Fibroblast of mammary gland (primary cell): ENCODE measurements at places on chromosomes 13 and 19.
A peak's percentile ranks its signal among the peaks of the same experiment; 100 is the strongest.

GRCh38 chr19:43430976-43431375 is 16.3 kb downstream of the TEX101 start:
- no peak for DNase-seq

GRCh38 chr19:39544226-39544903 is 4.4 kb upstream of the EID2 start:
- peak; percentile 27 for DNase-seq

DNA sequence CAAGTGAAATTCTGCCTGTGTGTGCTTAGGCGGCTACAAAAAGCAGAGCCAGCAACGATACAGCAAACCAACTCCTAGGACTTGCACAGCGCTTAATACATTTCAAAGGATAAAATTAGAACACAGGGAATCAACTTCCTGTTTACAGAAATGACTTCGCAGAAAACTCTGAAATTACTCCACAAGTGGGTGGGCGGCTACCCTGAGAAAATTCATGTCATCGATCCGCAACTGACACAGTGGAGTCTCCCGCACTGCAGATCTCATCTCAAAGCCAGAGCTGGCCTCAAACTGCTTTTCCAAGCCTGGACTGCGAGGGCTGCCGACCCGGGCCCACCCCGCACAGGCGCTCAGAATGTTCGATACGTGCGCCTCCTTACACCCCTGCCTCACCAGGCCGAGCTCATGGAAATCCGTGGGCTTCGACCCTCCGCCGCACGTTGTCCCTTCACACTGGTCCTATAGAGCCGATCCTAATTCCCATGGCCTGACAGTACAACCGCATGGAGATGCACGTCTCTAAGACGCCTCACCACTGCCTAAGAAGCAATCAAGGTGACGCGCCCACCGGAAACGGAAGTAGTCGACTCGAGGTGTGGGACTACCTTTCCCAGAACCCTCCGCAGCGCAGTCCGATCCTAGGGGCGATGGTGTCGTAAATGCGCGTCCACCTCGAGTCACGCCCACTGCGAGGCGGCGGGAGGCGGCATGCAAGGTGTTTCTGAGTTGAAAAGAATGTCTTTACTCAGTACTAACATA is at the start of gene ZNF229:
ZNF229 (minus strand) TSS at position 557 of the 759 bp plus-strand sequence. CDS start 5,625 bp downstream, outside the sequence.
- peak; percentile 93 for DNase-seq

DNA sequence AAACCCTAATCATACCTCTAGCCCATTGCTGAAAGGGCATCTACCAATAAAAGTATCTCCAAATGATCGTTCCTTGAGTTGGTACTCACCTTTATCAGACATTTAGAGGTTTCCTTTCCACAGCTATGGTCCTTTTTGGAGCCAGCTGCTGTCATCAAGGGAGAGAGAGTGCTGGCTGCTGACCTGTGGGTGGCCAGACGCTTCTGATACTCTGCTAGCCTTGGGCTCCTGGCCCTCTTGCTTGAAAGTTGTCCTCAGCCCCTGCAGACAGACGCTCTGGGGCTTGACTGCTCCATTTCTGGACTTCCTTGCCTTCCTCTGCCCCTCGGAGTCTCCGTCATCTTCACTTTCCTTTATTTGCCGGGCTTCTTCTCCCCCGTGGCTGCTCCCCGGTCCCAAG is 499.1 kb downstream of the DIAPH3 start:
- no peak for DNase-seq

- no peak for DNase-seq
Observed at GRCh38 chr13:76693086-76693485, 193.1 kb downstream of the KCTD12 start.

- no peak for DNase-seq
Observed at GRCh38 chr13:76883236-76883635, 3.0 kb downstream of the KCTD12 start.

DNA sequence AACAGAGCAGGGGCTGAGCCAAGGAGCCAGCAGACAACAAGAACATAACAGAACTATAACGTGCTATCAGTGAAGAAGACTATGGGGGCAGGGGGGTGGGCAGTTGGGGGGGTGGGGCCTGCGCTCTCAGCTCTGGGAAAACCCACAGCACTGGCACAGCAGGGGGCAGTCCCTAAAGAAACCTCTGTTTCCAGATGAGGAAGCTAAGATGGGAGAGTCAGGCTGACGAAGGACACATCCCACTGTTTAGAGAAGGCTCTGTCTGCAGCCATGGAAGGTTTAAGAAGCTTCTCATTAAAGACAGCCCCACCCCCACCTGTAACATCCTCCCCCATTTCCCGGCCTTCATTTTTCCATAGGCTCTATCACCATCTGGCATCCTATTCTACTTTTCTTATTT is 7.1 kb upstream of the DOCK9 start:
- DNase-seq: no peak

GRCh38 chr13:74015137-74015536 is 119.1 kb downstream of the KLF12 start:
- peak; percentile 35 for DNase-seq

- peak; percentile 79 for DNase-seq
Observed at GRCh38 chr13:94020833-94021232, 458.6 kb downstream of the DCT start.

GRCh38 chr13:101915331-101915730 is 462.9 kb downstream of the ITGBL1 start:
- no peak for DNase-seq

DNA sequence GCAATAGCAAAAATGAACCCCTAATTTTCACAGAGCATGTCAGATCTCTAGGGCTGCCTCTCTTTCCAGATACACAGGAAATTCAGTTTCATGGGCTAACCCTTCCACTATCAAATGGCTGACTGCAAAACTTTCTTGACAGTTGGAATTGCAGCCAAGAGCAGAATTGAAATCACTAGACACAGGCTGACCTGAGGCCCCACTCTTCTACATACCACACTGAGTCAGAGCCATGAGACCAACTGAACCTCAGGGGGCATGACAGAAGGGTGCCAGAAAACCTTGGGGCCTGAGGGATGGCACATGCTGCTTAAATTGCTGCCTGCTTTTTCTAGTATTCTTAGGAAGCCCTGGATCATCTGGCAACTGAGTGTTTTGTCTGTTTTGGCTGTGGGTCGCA is 1.7 kb upstream of the DLEU7 start:
- peak; percentile 7 for DNase-seq

- no peak for DNase-seq
Observed at GRCh38 chr19:42394751-42395150, 4.7 kb upstream of the CNFN start.

DNA sequence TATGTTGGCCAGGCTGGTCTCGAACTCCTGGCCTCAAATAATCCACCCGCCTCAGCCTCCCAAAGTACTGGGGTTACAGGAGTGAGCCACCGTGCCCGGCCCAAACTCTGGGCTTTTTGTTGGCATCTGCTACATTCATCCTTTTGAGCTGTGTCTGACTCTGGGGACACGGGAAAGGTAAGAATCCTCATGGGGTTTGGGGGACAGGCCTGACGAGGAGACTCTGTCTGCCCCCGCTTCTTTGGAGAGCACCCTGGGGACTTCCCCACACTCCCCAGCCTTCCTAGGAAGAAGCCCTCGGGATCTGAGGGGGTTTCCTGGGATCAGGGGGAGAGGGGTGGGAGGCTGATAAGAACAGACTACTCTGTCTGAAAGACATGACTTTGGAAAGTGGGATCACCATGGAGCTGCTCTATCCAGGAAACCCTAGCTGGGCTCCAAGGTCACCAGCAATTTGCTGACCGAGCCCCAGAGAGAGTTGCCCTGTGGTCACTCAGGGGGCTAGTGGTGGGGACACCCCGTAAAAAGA is 8.1 kb upstream of the FCER2 start:
- no peak for DNase-seq

GRCh38 chr13:27536361-27537101 is 83.8 kb downstream of the LNX2 start:
- no peak for DNase-seq

- DNase-seq: peak; percentile 64
Observed at GRCh38 chr13:86563308-86563707, 764.1 kb upstream of the SLITRK6 start.

- no peak for DNase-seq
Observed at GRCh38 chr19:12596927-12597548, 13.6 kb downstream of the ZNF490 start.

- DNase-seq: no peak
Observed at GRCh38 chr13:51549050-51549449, 35.2 kb upstream of the WDFY2 start.

GRCh38 chr13:99311137-99311536 is 3.9 kb upstream of the GPR183 start:
- peak; percentile 78 for DNase-seq

- DNase-seq: peak; percentile 67
Observed at GRCh38 chr13:43363156-43363953, 340.0 kb downstream of the DNAJC15 start.

GRCh38 chr19:8240274-8241229 is 31.4 kb downstream of the CERS4 start:
- peak; percentile 93 for DNase-seq

- no peak for DNase-seq
Observed at GRCh38 chr19:49896863-49897621, at the start of gene IL4I1. IL4I1 (minus strand) TSS chr19:49896887; CDS start chr19:49896160, 727 bp downstream.

DNA sequence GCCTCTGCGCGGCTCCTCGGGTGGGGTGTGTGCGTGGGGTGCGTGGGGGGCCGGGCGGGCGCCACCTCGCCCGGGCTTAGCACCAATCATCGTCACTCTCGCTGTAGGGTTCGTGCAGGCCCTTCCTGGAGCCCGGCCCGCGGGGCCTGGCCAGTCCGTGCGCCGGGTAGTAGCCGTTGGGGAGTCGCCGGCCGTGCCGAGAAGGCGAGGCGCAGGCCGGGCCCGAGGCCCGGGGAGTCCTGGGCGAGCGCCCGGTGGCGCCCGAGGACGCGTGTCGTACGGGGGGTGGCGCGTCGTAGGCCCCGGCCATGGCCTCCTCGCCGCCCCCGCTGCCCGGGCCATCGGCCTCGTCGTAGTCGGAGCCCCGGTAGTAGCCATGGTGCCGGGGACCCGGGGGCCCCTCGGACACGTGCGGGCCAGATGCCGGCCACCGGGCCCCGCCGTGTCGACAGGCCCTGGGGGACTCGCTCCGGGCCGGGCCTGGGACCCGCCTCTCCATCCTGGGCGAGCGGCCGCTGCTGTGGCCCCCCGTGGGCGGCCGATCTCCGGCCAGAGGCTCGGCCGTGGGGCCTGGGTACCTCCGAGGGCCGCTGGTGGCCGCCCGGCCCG is 57.1 kb downstream of the IER2 start:
- peak; percentile 50 for DNase-seq

- no peak for DNase-seq
Observed at GRCh38 chr19:33654840-33655508, 33.2 kb downstream of the CHST8 start.

DNA sequence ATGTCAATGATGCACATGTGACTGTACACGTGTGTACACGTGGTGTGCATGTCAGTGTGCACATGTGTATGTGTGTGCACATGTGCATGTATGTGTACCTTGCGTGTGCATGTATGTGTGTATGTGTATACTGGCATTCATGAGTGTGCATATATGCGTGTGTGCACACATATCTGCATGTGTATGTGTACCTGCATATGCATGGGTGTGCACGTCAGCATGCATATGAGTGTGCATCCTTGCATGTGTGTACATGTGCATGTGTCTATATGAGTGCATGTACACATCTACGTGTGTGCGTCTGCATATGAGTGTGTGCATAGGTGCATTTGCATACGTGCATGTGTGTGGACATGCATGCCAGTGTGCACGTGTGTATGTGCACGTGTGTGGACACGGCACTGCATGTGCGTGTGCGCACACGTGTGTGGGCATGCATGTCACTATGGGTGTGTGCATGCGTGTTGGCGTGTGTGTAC is 48.5 kb downstream of the GADD45B start:
- no peak for DNase-seq

GRCh38 chr13:78326633-78327032 is 276.7 kb downstream of the POU4F1 start:
- peak; percentile 23 for DNase-seq

GRCh38 chr19:5687360-5688198 is 2.5 kb upstream of the RPL36 start:
- DNase-seq: no peak

DNA sequence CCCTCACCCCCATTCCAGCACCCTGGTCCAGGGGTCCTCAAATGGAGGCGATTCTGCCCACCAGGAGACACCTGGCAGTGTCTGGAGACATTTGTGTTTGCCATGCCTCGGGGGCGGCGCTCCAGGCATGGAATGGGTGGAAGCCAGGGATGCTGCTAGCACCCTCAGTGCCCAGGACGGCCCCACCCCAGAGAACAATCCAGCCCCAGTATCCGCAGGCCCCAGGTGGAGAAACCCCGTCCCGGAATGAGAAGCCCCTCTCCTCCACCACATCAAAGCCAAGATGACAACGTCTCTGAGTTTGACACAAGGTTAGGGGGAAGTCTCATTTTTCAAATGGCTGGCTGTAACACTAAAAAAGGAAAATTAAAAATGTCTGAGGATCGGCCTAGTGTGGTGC is 68.5 kb downstream of the INSR start:
- no peak for DNase-seq

DNA sequence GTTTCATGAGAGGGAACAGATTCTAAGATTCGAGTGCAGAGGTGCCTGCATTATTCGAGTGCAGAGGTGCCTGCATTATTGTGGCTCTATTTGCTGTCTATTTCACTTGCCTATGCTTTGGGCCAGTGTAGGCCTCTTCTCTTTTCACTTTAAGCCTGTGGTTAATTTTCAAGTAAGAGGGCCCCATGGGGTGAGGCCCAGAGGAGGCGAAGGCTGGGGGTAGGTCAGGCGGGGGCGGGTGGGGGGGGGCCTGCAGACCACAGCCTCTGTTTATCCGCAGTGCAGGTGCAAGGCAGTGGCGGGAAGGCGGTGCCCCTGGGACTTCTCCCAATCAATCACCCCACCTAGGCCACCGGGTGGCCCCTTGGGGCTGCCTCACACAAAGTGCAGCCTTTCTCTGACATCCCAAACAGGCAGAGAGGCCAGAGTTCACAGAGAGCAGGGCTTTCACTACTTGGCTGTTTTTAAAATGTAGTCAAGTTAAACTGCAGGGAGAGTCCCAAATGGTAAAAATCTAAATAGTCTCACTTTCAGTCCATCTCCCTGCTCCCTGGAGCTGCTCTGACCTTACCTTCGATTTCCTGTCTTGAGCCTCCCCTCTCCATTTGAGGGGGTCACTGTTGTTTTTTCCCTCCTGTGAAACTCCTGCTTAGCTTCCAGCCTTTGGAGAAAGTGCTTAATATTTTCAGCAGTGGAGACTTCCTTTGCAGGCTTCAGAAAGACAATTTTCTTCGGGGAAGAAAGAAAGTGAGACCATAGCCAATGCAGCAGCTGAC is 249.0 kb downstream of the DLEU7 start:
- no peak for DNase-seq

GRCh38 chr19:6540918-6541689 is 10.3 kb downstream of the TNFSF9 start:
- DNase-seq: no peak

- peak; percentile 90 for DNase-seq
Observed at GRCh38 chr19:7871437-7872305, 2.5 kb downstream of the PRR36 start.

GRCh38 chr13:87259479-87260083 is 411.6 kb upstream of the SLITRK5 start:
- no peak for DNase-seq

- no peak for DNase-seq
Observed at GRCh38 chr19:27885359-27885758, 1327.6 kb downstream of the UQCRFS1 start.

GRCh38 chr19:39325778-39326665 is 5.4 kb upstream of the LRFN1 start:
- peak; percentile 41 for DNase-seq
